ENCODE measurements at places on chromosomes 2 and 18.
A peak's percentile ranks its signal among the peaks of the same experiment; 100 is the strongest.

GRCh38 chr2:17388798-17389197 is 129.4 kb downstream of the RAD51AP2 start:
- no peak for DNase-seq

DNA sequence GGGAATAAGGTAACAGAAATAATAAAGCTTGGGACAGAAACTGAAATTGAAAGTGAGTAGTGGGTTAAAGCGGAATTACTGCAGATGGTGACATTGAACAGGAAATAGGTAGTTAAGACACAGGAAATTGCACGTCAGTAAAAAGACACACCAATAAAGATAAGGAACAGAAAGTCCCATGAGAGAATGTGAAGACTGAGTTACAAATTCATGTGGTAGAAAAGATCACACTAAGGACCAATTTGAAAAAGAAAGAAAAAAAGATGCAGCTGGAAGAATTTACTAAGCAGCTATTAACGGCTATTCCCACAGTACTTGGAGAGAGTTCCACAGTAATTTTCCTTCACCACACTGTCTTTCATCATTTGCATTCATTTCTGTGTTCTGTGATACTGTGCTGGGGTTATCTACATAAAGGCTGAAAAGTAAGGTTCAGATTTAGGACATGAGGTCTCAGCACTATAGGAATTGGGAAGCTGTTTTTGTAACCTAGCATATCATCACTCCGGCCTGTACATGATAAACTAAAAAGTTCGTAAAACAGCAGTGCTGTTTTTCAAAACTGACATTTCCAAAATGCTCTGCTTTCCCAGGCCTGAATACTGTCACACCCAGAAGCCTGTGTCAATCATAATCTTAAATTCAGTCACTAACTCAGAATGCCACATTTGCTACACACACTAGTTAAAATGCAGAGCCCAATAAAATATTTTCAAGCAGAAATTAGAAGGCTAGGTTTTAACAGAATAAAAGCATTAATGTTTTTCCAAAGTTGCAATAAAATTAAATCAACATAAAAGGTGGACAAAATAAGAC is 42.9 kb downstream of the SRBD1 start:
- DNase-seq = peak; percentile 67

DNA sequence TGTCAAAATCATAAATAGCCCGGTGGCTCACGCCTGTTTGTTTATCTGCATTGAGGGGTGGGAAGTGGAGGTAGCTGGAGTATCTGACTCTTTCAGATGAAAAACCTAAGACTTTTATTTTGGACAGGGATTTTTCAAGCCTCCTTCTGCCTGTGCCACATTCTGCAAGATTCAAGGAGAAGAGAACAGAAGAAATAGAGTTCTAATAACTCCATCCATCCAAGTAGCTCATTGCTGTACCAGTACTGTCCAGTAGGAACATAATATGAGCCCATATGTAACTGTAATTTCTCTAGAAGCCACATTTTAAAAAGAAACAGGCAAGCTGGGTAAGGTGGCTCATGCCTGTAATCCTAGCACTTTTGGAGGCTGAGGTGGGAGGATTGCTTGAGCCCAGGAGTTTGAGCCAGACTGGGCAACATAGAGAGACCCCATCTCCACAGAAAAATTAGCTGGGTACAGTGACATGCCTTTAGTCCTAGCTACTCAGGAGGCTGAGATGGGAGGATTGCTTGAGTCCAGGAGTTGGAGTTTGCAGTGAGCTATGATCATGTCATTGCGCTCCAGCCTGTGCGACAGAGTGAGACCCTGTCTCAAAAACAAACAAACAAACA is 35.4 kb upstream of the NT5DC4 start:
- DNase-seq = no peak

- no peak for DNase-seq
These were observed 904.2 kb upstream of the NXPH2 start for GRCh38 chr2:139684286-139684860.

DNA sequence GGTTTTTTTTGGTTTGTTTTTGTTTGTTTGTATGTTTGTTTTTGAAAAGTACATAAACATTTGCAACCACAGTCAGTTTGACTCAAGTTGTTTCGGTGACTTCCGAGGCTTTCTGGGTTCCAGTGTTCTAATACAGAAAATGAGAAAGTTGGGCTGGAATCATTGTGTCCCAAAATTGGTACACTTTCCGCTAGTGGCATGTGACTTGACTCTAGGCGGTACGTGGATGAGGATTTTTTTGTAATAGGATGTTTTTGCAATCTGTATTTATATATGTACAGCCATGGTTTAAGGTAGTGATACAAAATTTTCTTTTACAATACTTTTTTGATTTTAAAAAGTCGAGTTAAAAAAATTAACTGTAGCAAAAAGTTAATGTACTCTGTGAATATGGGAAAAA is 1.7 kb downstream of the MFF start:
- DNase-seq = no peak

GRCh38 chr2:44290261-44290660 is 15.0 kb downstream of the SLC3A1 start:
- no peak for DNase-seq

DNA sequence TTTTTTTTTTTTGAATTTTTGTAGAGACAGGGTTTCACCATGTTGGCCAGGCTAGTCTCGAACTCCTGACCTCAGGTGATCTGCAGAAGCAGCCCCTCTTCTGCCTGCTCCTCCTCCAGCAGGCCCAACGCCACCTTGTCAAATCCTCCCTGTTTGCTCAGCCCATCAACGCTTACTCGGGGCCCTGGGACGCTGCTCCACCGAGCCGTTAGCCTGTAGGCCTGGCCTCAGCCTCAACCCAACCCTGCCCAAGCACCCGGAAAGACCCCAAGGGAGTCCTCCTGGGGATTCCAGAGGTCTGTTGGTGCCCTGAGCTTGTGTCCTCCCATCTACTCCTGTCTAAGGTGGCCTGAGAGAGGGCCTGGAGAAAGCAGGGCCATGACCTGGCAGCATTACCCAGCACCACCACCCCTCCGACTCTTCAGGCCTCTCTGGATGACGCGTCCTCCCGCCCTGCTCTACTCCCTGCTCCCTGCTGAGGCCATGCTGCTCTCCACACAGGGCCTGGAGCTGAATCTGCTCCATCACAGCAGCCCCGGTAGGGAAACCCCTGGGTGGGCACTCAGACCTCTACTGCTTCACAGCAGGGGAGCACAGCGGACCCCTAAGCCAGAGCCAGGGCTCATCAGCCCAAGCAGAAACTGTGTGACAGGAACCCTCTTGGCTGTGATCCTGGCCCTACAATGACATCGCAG is 3.2 kb downstream of the STK25 start:
- no peak for DNase-seq

DNA sequence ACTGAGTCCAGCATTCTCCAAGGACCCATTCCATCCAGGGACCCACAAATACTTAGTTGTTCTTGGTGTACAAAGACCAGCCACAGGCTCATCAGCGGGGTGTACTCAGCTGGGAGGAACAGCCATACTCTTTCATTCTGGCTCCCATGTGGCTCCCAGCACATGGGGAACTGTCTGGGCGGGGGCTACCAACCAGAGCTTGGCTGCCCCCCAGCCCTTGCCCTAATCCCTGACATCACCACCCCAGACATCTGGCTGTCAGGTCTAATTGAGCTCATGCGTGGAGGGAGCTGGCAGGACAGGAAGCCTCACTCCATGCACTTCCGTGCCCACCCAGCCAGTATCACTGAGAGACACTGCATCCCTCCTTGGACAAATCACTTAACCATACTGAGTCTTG is 283.6 kb downstream of the DYSF start:
- no peak for DNase-seq

- DNase-seq = no peak
These were observed 140.1 kb downstream of the NOL4 start for GRCh38 chr18:34084635-34085034.

DNA sequence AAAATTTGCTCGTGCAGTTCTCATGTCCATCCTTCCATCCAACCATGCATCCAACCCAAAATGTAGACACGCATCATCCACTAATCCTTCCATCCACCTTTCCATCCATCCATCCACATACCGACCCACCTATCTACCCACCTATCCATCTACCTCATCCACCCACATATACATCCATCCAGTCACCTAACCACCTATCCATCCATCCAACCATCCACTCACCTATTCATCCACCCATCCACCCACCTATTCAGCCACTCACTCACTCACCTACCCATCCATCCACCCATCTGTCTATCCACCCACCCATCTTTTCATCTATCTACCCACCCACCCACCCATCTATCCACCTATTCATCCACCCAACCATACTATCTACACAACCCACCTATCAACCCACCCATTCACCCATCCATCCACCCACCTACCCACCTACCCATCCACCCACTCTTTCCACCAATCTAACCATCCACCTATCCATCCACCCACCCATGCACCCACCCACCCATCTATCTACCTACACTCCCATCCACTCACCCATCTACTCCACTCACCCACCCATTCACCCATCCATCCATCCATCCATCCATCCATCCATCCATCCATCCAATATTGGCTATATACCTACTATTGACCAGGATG is 94.3 kb downstream of the VAPA start:
- no peak for DNase-seq

- DNase-seq = no peak
These were observed 3.2 kb downstream of the GPBAR1 start for GRCh38 chr2:218263817-218264641.

- DNase-seq = no peak
These were observed 38.7 kb downstream of the PTGR3 start for GRCh38 chr18:75170022-75170789.

DNA sequence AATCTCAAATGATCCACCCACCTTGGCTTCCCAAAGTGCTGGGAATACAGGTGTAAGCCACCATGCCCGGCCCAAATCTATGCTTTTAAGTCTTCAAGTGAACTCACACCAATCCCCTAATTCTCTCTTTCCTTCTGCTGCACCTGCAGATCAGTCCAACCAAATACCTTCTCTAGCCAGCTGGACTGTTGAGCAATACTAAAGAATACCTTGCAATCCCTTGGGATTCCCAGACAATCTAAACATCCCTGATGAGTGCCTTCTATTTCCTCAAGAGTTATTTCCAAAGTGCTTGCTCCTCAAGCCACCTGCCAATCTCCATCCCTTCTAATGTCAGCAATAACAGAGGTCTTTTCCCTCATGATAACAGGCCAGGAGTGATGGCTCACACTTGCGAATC is 48.6 kb downstream of the SF3B1 start:
- DNase-seq = no peak

GRCh38 chr2:202140522-202141252 is 67.6 kb downstream of the KIAA2012 start:
- DNase-seq = no peak

- DNase-seq = peak; percentile 77
These were observed at the start of gene CASP10 for GRCh38 chr2:201182650-201183364. Gene CASP10, plus strand, starts transcription at chr2:201183141. Its CDS starts 2,637 bp downstream, at chr2:201185778.

DNA sequence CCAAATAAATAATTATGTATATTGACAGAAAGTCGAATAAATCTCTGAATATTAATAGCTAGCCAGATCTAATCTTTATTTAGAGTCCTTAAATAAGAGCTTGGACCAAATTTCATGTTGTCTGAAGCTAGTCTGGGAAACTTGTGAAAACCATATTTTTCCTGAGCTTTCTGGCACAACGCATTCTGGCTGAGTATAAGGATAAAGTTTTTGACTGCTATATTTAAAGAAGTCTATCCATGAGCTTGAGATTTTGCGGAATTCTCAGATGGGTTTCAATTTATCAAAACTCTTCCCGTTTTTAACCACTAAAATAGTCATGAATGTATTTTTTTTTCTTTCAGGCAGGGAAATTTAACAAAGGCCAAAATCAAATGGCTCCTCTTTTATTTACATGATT is 23.8 kb downstream of the FAP start:
- no peak for DNase-seq

DNA sequence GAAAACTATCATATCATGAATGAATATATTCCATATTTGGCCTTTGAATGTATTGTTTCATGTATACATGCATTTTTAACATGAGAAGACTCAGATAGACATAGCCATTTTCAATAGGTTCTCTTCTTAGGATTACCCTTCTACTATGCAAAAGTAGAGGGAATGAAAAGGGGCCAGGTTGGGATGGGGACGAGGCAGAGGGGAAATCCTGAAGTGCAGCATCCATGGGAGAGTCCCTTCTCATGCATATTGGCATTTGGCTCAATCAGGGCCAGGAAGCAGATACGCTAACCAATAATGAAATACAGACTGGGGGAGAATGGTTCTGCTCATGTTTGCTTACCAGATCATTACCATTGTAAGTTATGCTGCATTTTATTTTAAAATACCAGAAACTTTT is 475.8 kb downstream of the STK39 start:
- DNase-seq = no peak

- no peak for DNase-seq
These were observed 885.2 kb downstream of the DCDC2C start for GRCh38 chr2:4588606-4589005.

GRCh38 chr2:217165547-217165946 is 305.7 kb upstream of the TNP1 start:
- DNase-seq = no peak

- DNase-seq = no peak
These were observed 24.7 kb downstream of the BABAM2 start for GRCh38 chr2:27915191-27915590.

DNA sequence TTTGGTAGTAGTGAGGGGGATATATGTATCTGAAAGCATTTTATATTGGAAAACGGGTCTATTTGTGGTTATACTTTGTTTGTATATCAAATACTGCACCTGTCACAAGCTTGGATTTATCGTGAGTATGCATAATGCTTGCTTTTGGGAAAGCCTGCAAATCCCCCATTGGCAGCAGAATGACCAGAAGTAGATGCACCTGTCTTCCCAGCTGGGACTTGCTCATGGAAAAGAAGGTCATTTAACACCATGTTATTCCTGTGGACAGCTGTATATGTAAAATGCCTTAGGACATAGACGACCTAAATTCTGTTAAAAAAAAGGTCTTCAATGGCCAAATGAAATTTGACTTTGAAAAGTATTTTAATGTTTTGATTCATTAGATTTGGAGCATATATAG is 599.4 kb downstream of the XIRP2 start:
- DNase-seq = no peak

- DNase-seq = no peak
These were observed 350.9 kb downstream of the NUP35 start for GRCh38 chr2:183474912-183475695.

- DNase-seq = no peak
These were observed 21.2 kb downstream of the MRPL44 start for GRCh38 chr2:223978451-223978850.

- DNase-seq = no peak
These were observed 1.4 kb upstream of the XRCC5 start for GRCh38 chr2:216107760-216108159.

DNA sequence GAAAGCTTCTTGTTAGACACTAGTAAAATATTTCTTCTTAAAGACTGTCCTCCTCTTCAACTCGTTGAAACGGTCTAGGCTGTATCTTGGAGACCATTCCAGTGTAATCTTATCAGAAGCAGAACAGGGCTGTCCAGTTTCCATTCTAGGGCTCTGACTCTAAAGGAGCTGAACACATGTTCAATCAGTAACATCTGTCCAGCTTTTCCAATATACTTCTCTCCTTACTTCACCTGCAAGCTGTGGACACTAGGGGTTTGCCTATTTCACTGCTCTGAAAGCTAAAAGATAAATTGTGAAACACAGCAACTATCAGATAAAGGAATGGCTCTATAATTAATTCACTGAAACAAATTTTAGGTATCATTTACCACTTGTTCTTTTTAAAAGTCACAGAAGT is 73.8 kb downstream of the ZNF385B start:
- no peak for DNase-seq

- no peak for DNase-seq
These were observed 365.7 kb downstream of the TNS1 start for GRCh38 chr2:217636991-217637561.

- DNase-seq = no peak
These were observed 152.8 kb upstream of the ACAA2 start for GRCh38 chr18:49966090-49966489.

GRCh38 chr2:60334610-60335009 is 218.8 kb downstream of the BCL11A start:
- no peak for DNase-seq

Measured in CD4-positive, alpha-beta T cell treated with Interleukin-15 for 4 hours (primary cell).